ENCODE measurements at places on chromosomes 1 and 21.
A peak's percentile ranks its signal among the peaks of the same experiment; 100 is the strongest.

- no peak for DNase-seq
Measured at GRCh38 chr1:19942088-19942487, 18.7 kb upstream of the PLA2G2E start.

GRCh38 chr1:100087396-100087795 lies 45.3 kb downstream of the SASS6 start:
- no peak for DNase-seq

- DNase-seq: no peak
Measured at GRCh38 chr1:27346357-27346756, 4.5 kb downstream of the SYTL1 start.

DNA sequence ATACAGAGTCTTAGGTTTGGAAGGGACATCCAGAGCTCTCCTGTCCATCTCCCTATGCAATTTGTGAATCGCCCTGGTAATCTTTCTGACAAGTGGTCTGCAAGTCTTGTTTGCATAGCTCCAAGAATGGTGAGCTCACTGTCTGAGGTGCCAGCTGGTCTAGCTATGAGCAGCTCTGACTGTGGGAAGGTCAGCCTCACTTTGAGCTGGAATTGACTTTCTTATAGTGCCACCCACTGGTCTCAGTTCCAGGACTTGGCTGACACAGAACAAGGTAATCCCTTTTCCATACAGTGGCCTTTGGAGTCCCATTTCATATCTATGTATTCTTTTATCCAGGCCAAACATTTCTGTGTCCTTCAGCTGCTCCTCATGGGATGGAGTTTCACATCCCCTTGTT lies 95.6 kb upstream of the C8B start:
- DNase-seq: no peak

DNA sequence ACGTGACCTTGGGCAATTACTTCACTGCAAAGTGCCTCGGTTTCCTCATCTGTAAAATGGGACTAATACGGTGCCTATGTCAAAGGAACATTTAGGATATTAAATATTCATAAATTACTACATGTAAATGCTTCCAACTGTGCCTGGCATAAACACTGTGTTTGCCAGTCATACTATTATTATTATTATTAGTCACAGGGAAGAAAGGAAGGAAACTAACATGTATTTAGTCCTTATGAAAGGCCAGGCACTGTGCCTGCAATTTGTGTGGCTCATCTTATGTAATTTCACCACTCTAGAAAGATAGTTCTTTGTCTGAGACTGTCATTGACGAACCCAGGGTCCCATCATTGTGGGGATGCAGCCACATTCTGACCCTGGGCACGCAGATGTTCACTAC lies 45.0 kb downstream of the EPHB2 start:
- DNase-seq: no peak

GRCh38 chr1:170562646-170563338 lies 30.8 kb downstream of the GORAB start:
- DNase-seq: peak; percentile 28

All from activated CD4-positive, alpha-beta T cell treated with anti-CD3 and anti-CD28 coated beads, Interleukin-2, amount 10 ng/mL, durations not matched to agents 7 days and 5 days (primary cell).